ENCODE measurements at places on chromosomes 1 and 21.

- DNase-seq = no peak
These were observed 63.6 kb downstream of the TMEM53 start for GRCh38 chr1:44610527-44611148.

GRCh38 chr21:41943851-41944250 is 10.0 kb downstream of the C2CD2 start:
- DNase-seq = no peak

- DNase-seq = no peak
These were observed 232.6 kb downstream of the SRGAP2C start for GRCh38 chr1:121417325-121417923.

DNA sequence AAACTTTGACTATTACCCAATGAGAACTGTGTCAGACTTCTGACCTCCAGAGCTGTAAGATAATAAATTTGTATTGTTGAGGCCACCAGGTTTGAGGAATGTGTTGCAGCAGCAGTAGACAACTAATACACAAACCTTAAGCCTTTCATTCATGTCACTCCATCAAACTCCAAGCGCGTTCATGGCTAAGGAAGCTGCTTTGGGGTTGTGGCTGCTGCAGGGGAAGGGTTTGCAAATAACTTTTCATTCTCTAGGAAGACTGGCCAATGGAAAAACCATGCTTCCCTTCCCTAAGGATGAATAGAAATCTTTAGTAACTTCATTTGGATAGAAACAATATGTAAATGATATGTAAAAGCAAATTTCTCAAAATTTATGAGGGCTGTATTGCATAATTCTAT is 170.4 kb downstream of the RHOU start:
- no peak for DNase-seq

DNA sequence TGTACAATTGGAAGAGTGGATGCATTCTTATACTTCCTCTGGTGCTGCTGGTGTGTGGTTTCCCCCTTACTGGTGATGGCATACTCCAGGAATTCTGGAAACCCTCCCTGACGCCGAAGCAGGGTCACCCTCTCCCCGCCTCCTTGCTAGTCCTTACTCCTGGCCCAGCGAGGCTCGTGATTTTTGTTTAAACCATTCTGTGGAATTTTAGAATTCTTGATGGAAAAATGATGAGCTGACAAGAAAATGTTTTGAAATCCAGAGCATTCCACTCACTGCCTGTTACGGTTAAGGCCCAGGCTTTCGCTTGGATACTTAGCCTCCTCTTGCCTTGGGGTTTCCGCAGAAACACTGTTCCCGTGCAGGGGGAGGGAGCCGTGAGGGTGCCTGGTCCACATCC is 41.1 kb downstream of the IL6R start:
- DNase-seq = no peak

DNA sequence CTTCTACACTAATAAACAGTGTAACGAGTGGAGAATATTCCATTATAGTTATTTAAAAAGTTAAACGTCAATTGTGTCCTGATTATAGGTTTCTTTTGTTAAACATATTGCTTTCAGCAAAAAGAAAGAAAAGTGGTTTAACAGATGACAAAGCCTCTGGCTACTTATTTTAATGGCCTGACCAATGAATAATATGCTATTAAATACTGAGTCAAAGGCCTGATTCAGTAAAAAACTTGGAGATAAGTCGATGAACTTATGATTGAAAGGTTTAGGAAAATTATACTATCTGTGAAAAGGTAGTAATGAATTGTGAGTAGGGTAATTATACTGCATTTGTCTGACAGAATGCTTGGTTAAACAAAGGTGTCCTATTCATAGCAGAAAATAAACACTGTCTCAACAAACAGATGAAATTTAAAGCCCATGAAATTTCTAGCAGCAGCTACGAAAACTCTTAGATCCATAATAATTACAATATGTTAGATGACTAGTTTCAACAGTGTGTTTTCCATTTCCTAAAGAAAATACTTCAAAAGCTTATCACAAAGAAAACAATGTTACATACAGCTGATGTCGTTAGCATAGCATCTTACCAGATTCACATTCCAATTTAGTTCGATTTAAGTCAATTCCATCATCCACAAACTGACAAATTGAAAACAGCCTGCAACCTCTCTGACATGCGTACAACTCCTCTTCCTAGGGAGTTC is 6.2 kb downstream of the TMEM59 start:
- DNase-seq = no peak

- no peak for DNase-seq
These were observed 41.2 kb upstream of the ADARB1 start for GRCh38 chr21:45032977-45033710.

DNA sequence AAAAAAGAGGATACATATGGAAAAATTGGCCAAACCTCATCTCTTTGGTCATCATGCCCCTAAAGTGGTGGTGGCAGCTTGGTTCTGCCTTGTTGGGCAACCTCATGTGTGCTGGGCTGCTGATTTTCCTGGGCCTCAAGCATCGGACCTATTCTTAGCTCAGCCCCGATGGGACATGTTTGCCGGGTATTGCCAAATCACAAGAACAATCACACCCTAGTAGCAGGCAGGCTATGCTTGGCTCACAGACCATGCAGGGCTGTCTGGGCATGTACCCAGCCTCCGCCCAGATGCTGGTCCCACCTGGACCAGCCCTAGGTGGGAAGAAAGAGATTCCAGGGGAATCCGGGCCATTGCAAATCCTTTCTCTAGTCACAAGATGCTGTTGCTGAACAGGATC is 189.4 kb upstream of the FGGY start:
- DNase-seq = no peak

DNA sequence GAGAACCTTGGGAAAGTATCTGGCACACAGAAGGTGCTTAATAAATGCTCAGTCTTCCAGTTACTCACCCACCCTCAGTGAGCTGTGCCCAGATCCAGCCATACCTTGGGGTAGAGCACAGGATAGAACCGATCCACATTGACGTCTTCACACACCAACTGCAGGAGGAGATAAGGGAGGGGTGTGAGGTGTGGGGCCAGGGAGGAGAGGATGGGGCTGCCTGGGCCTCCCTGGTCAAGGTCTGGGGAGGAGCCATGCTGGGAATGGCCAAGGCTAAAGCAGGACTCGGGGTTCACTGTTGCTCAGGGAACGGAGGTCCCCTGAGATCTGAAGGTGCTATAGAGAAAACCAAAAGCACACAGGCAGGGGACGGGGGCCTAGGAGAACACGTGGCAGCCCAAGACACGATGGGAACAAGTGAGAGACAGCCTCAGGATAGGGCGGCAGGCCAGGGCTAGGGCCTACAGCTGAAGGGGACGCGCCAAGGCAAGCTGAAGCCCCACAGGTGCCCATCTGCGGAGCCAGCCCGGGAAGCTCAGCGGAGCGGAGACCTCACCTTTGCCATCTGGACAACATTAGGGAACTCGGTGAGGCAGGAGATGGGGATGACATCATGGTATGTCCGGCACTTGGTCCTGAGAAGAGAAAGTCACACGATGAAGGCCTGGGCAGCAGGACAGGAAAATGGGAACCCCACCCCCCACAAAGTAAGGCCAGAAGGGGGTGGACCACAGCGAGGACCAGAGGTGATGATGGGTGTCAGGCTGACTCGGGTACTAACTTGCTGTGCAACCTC is 55.9 kb downstream of the RAP1GAP start:
- DNase-seq = no peak

GRCh38 chr1:40956407-40956806 is 23.1 kb upstream of the CTPS1 start:
- DNase-seq = no peak

DNA sequence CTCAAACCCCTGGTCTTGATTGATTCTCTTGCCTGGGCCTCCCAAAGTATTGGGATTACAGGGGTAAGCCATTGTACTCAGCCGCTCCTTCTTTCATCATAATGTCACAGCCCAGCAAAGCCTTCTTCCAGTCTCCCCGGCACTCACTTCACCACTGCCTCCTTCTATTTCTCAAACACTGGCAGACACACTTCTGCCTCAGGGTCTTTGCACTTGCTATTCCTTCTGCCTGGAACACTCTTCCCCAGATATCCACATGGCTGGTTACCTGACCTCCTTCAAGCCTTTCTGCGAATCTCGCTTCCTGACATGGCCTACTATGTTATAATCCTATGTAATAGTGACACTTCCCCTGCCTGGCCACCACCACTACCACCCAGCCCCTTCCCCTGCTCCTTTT is 7.2 kb upstream of the SLC9A1 start:
- DNase-seq = no peak

DNA sequence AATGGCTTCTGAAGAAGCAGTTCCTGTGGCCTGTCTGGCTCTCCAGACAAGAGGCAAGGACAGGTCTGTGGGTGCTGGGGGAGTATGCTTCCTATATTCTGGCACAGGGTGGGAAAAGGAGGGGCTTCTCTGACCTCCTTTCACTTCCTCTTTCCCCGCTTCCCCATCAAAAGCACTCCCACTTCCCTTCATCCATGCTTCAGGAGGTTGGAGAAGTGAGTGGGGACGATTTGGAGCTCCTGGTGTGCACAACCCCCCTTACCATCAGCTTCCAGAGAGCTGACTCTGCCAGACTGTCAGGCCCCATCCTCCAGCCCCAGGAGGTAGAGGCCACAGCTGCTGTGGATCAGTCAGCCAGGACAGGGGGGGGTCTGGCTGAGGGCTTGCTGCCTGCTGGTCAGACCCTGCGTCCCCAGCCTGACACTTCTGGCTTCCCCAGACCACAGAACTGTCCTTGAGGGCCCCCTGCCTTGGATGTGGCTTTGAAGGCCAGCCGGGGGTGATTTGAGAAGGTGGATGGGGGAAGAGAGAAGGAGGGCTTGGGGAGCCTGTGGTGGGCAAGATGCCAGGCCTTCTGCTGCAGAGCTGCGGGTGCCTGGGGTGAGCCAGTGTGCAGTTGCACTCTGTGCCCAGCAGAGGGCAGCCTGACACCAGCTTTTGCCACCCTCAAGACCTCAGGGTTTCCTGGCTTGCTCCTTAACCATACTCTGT is 21.5 kb upstream of the TMEM222 start:
- peak; percentile 72 for DNase-seq

DNA sequence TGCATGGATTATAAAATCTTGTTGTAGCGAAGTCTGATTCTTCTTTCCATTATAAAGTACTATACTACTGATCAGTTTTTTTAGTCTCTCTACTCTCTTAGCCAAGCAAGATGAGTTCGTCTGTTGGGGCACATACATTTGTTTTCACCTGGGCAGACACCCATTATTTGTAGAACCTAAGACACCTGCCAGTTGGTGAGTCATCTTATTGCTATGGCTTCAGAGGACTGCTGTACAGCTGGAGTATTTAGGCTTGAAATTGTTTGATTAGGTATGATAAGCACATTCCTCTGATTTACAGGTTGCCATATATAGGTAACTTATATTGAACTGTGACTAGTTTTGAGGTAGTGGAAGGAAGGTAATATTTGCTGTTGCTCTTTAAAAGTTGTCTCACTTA is 17.2 kb downstream of the RBM15 start:
- no peak for DNase-seq

DNA sequence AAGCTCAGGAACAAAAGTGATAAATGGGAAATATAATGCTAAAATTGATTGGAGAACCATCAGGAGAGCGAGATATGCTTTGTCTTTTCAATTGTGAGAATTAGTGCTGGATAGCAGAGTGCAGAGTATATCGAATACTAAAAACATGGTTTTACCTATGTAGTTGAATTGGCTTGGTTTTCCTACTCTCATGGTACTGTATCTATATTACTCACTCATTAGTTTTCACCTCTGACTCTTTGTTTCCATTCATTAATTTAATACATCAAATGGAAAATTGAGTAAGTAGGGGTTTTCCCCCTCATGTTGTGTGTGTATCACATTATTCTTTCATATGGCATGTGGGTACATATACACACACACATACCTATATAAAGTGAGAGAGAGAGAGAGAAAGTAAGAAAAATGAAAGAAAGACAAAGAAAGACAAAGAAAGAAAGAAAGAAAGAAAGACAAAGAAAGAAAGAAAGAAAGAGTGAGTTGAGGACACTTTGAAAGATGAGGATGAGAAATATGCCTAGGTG is 1574.5 kb downstream of the MRPL39 start:
- no peak for DNase-seq

DNA sequence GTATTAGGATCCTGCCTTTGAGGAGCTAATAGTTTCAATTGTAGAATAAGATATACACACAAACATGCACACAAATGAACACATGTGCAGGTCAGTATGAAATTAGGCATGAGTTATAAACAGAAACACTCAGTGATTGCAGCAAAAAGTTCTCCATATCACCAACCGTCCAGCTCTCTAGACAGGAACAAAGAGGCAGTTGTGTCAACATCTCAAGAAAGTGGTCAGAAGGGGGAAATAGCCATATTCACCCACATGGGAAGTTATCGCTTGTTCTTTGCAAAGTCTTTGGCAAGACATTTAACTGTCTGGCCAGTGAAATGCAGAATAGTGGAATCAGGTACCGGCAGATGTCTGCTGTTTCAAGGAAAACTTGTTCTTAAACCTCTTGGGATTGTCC is 29.4 kb upstream of the PIGC start:
- DNase-seq = no peak

DNA sequence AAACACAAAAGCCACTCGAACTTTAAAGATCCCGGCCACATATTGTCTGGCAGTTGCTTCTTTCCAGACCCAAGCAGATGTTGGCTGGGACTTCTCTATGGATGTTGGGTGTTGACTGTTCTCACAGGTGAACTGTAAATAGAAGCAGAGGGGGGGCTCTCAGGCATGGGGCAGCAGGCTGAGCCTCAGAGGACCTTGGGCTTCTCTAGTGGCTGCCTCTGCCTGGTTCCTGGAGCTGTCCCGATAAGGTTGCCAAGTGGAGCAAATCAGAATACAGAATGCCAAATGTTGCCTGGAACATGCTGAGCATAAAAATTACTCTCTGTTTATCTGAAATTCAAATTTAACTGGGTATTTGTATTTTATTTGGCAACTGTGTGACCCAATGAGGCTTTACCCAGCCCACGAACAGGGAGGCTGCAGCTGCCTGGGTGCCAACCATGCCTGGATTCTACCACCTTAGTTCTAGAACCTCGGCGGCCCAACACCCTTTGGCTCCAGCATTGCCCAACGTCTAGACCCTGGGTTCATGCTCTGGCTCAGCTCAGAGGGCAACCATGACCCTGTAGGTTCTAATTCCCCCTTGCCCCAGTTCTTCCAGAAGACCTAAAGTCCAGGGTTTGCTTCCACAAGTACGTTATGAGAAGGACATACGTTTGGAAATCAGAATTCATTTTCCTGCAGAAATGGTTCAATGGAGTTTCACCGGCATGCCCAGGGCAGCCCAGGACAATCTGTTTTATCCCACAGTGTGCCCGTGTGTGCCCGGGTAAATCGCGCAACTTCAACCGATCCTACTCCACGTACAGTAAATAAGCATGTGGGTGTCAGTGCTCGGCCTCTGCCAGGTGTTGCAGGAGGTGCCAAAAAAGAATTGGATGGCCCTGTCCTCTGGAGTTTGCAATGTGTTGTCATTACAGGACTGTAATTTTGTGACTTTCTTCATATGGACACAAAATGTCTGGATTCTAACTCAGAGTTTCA is 5.4 kb upstream of the SLC45A1 start:
- DNase-seq = no peak
